DMS153 (cell line): ENCODE measurements at places on chromosomes 3 and 15.

GRCh38 chr15:81274931-81275707, 48.8 kb downstream of the STARD5 start:
- DNase-seq: peak; percentile 45

GRCh38 chr3:106256249-106256957, 387.6 kb upstream of the CBLB start:
- no peak for DNase-seq

- DNase-seq: no peak
Measured at GRCh38 chr15:63260791-63261190, 16.6 kb upstream of the APH1B start.

DNA sequence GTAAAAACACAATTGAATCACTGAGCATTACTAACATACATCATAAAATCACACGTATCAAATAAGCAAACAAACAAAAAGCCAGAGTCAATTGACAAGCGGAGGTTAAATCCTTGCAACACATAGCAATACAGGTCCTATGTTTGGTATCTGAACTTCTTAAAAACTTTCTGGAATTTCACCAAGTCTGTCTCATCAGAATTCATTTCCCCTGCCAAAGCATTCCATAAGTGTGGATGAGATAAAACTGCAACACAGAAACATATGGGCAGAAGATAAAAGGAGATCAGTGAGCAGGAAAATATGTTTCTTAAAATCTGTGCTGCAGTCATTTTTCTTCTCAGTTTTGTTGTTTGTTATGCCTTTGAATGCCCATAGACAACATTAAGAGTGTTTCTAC, 1155.5 kb downstream of the TBL1XR1 start:
- DNase-seq: no peak

DNA sequence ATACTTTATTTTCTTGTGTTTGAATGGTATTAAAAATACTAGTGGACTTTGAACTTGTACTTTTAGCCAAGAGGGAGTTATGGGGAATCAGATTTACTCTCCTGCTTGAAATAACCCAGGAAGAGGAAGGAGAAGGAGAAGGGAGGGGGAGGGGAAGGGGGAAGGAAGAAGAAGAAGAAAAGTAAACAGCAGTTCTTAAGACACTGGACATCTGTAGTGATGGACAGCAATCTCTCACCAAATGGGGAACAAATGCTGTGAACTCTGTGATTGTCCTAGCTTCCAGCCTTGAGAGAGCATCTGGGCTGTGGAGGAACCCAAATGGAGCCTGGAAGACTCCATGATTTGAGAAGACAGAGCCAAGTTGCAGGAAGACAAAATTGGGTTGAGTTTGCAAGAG, 52.0 kb downstream of the VPS8 start:
- no peak for DNase-seq

- no peak for DNase-seq
Measured at GRCh38 chr3:128517648-128518047, 24.6 kb upstream of the GATA2 start.

GRCh38 chr15:92833106-92833433, 67.1 kb upstream of the CHD2 start:
- no peak for DNase-seq

- no peak for DNase-seq
Measured at GRCh38 chr3:33798113-33798417, 365 bp upstream of the PDCD6IP start.

DNA sequence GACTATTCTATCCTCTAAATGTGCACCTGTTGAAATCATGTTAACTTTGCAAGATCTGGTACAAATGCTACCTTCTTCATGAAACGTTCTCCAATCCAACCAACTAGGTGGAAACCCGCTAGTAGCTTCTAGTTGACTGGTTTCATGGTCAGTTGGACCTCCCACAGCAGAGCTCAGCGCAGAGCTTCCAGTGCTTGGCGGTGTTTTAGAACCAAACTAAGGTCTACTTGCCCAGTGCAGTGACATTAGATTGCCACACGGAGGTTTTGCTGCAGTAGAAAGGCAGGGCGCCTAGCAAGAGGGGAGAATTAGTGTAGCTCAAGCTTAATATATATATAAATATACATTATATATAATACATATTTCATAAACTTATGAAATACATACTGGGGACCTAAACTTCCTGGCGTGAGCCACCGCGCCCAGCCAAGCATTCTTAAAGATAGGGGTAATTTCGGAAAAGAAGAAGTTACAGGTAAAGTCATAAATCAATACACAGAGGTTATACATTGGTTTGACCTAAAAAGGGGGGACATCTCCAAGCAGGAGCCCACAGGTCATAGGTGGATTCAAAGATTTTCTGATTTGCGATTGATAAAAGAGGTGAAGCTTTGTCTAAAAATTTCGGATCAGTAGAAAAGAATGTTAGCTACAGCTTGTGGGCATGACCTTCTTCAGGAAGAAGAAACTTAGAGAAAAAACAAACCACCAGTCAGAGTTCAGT, 2.1 kb upstream of the OXSR1 start:
- no peak for DNase-seq

DNA sequence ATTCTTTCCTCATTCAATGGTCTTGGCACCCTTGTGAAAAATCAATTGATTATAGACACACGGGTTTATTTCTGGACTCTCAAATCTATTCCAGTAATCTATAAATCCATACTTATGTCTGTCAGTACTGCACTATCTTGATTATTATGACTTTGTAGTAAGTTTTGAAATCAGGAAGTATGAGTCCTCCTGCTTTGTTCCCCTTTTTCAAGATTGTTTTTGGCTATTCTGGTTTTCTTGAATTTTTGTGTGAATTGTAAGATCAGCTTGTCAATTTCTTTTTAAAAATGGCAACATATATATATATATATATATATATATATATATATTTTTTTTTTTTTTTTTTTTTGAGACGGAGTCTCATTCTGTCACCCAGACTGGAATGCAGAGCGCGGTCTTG, 32.3 kb upstream of the CFAP20DC start:
- no peak for DNase-seq

GRCh38 chr3:116230431-116231020, 214.8 kb downstream of the LSAMP start:
- no peak for DNase-seq

DNA sequence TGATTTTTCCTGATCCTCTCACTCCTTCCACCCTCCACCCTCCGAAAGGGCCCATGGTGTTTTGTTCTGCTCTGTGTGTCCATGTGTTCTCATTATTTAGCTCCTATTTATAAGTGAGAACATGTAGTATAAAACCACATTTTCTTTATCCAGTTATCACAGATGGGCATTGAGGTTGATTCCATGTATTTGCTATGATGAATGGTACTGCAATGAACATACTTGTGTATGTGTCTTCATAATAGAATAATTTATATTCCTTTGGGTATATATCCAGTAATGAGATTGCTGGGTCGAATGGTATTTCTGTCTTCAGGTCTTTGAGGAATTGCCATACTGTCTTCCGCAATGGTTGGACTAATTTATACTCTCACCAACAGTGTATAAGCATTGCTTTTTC, 126.0 kb downstream of the IMPG2 start:
- DNase-seq: no peak

DNA sequence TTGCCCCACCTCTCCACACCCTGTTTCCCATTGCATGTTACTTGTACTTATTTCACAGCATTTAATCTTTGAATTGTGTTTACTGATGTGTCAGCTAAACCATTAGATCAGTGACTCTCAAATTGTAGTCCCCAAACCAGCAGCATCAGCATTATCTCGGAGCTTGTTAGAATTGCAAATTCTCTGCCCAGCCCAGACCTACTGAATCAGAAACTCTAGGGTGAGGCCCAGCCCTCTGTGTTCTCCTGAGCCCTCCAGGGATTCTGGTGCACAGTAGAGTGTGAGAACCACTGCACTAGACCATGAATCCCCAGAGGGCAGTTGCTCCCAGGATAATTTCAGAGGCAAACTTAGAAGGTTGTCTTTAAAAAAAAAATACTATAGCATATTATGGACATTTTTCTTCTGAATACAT, 13.0 kb downstream of the PLD1 start:
- DNase-seq: no peak

DNA sequence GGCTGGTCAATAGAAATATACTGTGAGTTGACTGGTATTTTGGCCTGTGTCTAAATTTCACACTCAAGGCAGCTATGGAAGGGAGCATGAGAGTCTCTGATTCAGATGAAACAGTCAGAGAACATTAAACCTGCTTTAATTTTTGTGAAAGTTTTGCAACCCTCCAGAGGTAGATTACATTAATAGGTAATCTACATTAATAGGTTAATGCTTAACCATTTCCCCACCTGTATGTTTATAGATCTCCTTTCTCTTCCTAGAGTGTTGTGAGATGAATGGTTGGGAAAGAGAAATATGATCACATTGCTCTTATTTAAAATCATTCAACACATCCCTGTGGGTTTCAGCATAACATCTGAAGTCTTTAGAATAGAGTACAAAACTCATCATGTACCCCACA, 586.9 kb upstream of the DPPA4 start:
- no peak for DNase-seq

GRCh38 chr3:97911459-97911858, 60.8 kb downstream of the RIOX2 start:
- no peak for DNase-seq

DNA sequence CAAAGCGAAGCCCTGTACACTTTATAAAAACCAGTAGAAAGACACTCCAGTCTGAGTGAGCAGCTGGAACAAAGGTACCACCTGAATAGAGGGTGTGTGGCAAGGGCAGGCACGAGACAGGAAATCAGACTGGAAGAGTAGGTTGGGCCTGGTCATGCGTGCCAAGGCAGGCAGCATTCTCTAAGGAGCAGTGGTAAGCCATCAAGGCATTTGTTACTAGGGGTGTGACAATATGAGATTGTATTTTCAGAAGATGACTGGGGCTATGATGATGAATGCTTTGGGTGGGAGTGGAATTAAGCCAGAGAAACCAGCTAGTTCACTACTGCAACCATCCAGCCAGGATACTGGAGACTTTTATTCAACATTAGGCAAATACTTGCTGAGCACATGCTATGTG, 5.0 kb downstream of the JMJD7 start:
- peak; percentile 80 for DNase-seq

DNA sequence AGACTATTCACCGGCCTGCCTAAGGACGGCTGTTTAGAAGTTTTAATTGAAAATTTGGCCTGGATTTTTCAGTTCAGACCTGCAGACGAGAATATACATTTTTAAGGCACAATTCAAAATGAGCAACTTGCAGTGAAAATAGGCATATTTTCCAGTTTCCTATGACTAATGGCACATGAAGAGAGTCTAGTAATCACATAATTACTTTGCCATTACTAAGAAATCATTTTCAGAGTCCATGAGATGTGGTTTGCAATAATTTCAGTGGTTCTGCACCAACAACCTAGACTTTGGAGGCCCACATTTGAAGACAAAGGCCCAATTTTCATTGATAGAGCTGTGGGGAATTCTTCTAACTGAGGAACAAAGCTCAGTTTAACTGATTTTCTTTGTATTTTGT, 205.3 kb downstream of the SOX2 start:
- DNase-seq: no peak

- DNase-seq: no peak
Measured at GRCh38 chr3:181230258-181230657, 240.7 kb upstream of the DNAJC19 start.

DNA sequence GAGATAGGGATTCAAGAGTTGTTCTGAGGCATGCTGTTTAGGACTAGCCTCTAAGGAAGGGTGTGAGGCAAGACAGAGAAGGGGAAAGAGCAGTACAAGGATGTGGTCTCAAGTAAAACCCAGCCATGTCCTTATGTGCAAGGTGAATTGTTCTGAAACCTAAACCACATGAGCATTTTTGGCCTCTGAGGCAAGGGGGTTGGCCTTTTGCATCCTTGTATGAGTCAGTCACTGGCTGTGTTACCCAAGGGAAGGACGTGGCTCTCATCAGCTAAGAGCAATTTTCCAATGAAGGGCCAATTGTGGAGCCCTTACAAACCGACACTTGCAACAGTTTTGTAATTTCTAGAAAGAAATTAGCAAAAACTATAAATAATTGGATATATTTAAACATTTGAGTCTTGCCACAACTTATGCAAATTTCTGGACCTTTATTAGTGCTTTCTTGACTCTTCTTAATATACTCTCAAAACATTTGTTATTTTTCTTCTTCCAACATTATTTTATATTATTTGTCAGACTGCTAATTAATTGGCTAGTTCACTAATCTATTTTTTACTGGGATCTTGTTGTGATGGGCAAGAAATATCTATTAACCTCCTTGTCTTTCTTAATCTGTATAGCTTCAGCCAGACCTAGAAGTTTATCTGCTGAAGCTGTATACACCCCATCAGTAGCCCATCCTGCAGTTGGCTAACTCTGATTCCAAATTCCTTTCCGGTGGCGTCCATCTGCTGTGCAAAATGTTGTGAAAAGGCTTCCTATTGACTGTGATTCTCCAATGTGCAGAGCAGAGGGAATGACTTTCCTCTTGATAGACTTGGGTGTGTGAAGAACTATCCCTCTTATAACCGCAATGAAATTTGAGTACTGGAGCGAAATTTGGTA, 97.7 kb upstream of the P2RY1 start:
- no peak for DNase-seq

DNA sequence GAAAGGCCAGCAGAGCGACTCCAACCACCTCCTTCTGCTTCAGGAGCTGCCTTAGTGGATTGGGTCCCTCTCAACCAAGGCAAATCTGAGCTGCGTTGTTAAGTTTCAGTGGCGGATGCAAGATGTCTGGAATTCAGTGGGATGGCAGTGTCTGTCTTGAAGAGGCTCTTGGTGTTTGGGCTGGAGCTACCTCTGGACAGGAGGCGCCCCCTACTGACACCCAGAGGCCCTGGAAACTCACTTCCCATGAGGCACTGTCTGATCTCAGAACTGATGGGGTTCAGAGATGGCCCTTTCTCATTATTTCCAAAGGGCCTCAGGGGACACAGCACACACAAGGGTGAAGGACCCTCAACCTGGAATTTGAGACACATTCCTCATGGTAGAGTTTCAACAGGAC, 6.0 kb upstream of the SLC28A1 start:
- DNase-seq: no peak

DNA sequence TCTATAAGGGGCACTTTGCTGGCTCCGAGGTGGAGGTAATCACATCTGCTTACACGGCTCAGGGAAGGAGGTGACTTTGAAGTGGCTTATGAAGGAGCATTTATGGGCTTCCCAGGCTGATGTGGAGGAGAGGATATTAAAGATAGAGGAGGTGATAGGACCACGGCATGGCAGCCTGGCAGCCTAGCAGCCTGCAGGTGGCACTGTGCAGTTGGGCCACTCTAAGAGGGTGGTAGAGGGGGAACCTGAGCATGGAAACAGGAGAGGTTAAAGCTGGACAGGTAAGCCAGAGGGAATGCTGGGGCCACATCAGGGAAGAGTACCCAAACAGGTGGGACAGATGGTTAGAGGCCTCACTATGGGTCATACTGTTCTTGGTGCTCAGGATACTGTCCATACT, 375.0 kb downstream of the WDR72 start:
- no peak for DNase-seq

GRCh38 chr3:64306745-64307144, 81.5 kb upstream of the PRICKLE2 start:
- DNase-seq: no peak

DNA sequence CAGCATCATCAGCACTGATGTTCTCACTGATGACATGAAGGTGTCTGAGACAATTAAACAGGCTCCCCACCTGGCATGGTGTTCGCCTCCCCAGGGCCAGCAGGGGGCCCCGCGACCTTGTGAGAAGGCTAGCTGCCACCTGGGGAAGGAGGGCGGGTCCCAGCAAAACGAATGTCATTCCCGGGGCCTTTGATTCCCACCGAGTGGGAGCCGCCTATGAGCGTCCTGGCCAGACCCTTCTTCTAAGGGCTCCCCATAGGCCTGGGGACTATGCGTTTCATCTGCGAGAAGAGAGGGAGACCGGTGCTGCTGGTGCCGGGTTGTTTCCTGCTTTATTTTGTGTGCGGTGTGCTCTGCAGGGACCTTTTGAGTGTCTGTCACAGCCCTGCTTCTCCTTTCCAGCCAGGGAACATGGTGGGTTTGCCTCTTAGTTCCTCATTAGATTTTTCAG, 20.5 kb upstream of the MINDY4B start:
- DNase-seq: no peak
